SJSA1 (cell line): ENCODE measurements at places on chromosomes 12 and 14. TPM values are rescaled to one million over a fixed set of nuclear protein-coding genes. Genes with fewer than 3 reads are reported as not detected.

DNA sequence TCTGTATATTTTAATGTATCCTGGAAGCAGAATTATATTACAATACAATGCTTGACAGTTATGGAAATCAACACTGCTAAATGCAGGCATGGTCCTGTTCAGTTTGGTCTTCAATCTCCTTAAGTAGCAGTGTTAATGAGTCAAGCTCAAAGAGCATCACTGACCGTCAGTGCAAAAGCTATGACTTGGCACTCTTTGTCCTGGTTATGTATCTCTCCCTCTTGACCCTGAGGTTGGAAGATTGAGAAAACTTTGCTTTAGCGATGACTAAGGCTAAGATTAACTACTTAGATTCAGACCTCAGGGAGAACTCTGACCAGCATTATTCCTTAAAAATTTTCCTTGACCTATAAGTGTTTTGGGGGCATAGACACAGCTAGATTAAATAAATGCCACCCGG is 10.9 kb downstream of the CLEC7A start:
- no peak overlapping the region for H3K4me3 ChIP-seq
- H3K36me3 ChIP-seq, result no peaks in the 10 kb centered on the region
- no peak overlapping the region for H3K27ac ChIP-seq

GRCh38 chr12:61037792-61038191 is 1222.4 kb upstream of the USP15 start:
- no peaks in the 10 kb centered on the region for H3K4me1 ChIP-seq
- no peak overlapping the region for H3K4me3 ChIP-seq
- no peak overlapping the region for H3K27ac ChIP-seq
- no peak for DNase-seq
- H3K27me3 ChIP-seq, result no peaks in the 10 kb centered on the region

The NPAS3 gene
- 0.26 TPM in 1 of 2 replicates, not detected in the other for total RNA-seq

DNA sequence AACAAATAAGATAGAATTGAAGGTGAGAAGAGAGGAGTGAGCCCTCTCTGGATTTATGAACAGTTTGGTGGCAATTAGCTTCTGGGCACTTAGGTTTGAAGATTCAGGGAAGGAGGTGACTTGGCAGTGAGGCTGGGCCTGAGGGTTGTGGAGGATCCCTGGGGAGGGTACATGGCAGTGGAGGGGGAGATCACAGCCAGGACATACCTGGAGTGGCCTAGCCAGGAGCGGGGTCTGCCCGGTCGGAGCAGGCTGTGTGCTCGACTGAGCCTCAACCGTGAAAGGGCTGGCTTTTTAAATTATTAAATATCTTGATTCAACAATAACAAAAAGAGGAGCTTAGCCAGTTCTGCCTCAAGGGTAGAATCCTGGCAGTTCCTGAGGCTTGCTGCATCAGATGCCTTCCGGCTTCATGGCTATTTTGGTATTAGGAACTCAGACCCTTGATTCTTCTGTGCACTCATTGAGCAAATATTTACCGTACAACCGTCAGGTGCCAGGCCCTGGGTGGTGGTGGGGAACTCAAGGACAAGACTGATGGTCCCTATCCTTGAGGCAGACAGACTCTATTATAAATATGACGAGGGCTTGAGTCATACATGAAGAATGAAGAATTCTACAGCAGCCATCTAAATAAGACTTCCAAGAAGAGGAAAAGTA is 73.4 kb downstream of the SPTB start:
- no peaks in the 10 kb centered on the region for H3K27me3 ChIP-seq
- H3K4me1 ChIP-seq, result peaks cover 33% of the 10 kb centered on the region
- DNase-seq, result peak; percentile 94
- H3K4me3 ChIP-seq, result no peak overlapping the region
- peak overlapping the region; percentile 94 for H3K27ac ChIP-seq

The ASIC1 gene
- 0.37 and 0.50 TPM in 2 replicates for total RNA-seq

GRCh38 chr12:131456301-131457027 is 254.4 kb upstream of the SFSWAP start:
- DNase-seq, result no peak
- H3K4me1 ChIP-seq, result no peaks in the 10 kb centered on the region
- H3K36me3 ChIP-seq, result no peaks in the 10 kb centered on the region
- H3K4me3 ChIP-seq, result no peak overlapping the region
- no peaks in the 10 kb centered on the region for H3K27me3 ChIP-seq

DNA sequence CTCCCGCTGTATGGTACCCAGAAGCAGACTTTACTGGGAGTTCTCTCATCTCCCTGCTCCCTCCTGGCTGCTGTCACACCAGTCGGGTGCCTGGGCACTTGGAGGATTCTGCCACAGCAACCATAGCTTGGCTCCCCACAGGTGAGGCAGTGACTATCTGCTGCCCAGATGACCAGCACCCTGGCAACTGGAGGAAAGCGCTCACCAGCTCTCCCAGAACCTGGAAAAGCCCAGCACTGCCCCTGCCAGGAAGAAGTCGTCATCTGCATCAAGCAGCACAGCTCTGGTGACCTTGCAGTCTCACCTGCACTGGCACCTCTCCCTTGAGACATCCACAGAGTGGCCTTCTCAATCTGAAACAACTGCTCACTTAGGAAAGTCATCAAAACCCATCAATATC is 31.9 kb upstream of the TC2N start:
- no peak overlapping the region for H3K27ac ChIP-seq
- no peak overlapping the region for H3K4me3 ChIP-seq
- no peaks in the 10 kb centered on the region for H3K27me3 ChIP-seq
- H3K4me1 ChIP-seq, result no peaks in the 10 kb centered on the region

DNA sequence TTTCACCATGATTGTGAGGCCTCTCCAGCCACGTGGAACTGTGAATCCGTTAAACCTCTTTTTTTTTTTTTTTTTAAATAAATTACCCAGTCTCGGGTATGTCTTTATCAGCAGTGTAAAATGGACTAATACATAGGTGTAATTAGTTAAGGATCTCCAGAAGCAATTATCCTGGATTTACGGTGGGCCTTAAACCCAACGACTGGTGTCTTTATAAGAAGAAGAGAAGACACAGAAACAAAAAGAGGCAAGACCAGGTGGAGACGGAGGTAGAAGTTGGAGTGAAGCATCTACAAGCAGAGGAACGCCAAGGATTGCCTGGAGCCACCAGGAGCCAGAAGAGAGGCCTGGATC is 114.6 kb upstream of the MAP1LC3B2 start:
- no peaks in the 10 kb centered on the region; the same call in 1 of the 2 replicates for H3K4me1 ChIP-seq
- no peak for DNase-seq
- H3K27ac ChIP-seq, result no peak overlapping the region

- no peaks in the 10 kb centered on the region for H3K27me3 ChIP-seq
- H3K27ac ChIP-seq, result no peak overlapping the region; the same call in 1 of the 2 replicates
- H3K36me3 ChIP-seq, result no peaks in the 10 kb centered on the region
- no peak for DNase-seq
Observed at GRCh38 chr12:75900226-75900625, 131.3 kb downstream of the PHLDA1 start.

The DTX1 gene
- not detected in 2 replicates for total RNA-seq

DNA sequence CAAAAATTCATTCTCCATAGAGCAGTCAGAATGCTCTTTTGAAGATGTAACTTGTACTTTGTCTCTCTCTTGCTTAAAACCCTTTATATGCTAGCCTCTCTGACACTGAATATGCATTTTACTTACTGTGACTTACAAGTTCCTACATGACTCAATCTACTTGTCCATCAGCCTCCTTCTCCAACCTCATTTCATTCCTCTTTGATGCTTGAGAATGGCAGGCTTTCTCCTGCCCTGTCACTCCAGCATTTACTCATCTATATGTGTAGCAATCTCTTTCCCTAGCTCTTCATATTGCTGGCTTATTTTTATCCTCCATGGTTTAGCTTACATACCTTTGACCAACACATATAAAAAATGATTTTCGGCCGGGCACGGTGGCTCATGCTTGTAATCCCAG is 561.9 kb downstream of the CCER1 start:
- H3K36me3 ChIP-seq, result no peaks in the 10 kb centered on the region
- no peaks in the 10 kb centered on the region for H3K27me3 ChIP-seq
- H3K4me1 ChIP-seq, result no peaks in the 10 kb centered on the region

The ETV6 gene
- 5.9 and 8.0 TPM in 2 replicates for total RNA-seq

DNA sequence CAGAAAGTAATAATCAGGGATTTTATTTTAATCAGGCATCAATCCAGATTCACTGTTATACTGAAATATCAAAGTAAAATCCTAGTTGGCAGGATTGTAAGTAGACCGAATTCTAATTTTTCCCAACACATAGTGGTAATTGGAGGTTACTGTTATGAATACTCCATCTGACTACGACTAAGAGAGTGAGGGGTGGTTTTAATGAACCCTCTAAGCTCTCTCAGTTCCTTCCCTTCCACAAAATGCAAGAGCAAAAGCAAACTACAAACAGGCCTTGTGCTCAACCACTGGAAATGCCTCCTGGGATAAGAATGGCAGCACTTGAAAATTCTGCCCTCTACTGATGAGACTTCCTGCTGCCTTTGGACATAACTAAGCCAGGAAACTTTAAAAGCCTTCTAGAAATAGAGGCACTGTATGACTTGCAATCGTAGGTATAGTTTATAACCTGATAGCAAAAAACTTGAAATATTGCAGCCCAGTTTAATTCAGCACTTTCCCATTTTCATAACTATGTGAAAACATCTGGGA is 184.8 kb downstream of the SLC16A7 start:
- no peaks in the 10 kb centered on the region for H3K4me1 ChIP-seq

- H3K27ac ChIP-seq, result no peak overlapping the region
- peaks cover 4% of the 10 kb centered on the region; the same call in 1 of the 2 replicates for H3K27me3 ChIP-seq
- no peak for DNase-seq
Observed at GRCh38 chr12:21677622-21678277, 20.1 kb upstream of the LDHB start.

- no peak for DNase-seq
- 0 out of 2 replicates have a peak, but pooled peaks cover 3% of the 10 kb centered on the region for H3K4me1 ChIP-seq
- no peak overlapping the region for H3K4me3 ChIP-seq
- no peak overlapping the region for H3K27ac ChIP-seq
- no peaks in the 10 kb centered on the region for H3K36me3 ChIP-seq
- H3K27me3 ChIP-seq, result 0 out of 2 replicates have a peak, but pooled peaks cover 6% of the 10 kb centered on the region
Observed at GRCh38 chr12:67993143-67993542, 3.9 kb downstream of the IFNG-AS1 start.

GRCh38 chr12:131367983-131368667 is 342.8 kb upstream of the SFSWAP start:
- H3K27ac ChIP-seq, result no peak overlapping the region
- DNase-seq, result peak; percentile 26
- no peaks in the 10 kb centered on the region for H3K36me3 ChIP-seq
- H3K4me3 ChIP-seq, result no peak overlapping the region
- H3K4me1 ChIP-seq, result no peaks in the 10 kb centered on the region

The PRICKLE1 gene
- 3.3 and 8.1 TPM in 2 replicates for total RNA-seq

The ZNF385A gene
- total RNA-seq, result 0.31 and 0.42 TPM in 2 replicates

DNA sequence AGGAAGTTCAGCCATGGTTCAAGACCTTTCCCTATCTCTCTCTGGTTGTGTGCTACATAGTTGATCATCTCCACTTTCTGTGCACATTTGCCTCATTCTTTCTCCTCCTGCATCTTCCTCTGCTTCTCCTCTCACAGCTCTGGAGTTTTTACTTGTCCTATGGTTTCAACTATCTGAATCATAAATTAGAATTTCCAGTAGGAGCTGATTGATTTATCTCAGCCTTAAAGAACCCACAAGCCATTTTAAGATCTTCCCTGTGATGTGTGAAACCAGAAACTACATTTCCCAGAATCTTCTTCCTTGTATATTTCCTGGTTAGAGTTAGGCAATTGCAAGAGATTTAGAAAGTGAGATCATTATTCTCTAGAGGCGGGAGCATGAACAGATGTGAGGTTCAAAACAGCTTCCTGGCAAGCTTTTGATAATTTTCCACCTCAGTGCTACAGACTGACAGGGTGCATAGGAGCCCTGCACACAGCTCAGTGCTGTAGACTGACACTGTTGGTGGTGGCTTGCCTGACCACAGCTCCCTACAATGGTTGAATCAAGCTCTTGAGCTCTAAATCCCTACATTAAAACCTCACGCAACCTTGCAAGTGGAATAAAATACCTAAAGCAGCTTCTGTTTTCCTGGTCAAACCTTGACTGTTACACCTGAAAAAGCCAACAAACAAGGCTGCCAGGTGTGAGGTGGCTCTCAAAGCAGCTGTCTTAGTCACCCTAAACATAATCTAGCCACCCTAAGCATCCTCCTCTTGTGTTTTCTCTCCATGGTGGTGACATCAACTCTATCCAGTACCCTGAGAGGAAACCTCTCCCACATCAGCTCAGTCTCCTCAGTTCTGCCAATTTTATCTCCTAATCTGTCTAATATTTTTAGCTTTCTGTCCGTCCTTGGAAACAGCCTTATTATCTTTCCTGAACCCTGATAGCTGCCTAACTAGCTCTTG is 21.5 kb upstream of the IFNG start:
- H3K4me1 ChIP-seq, result no peaks in the 10 kb centered on the region
- no peak overlapping the region for H3K27ac ChIP-seq
- H3K36me3 ChIP-seq, result no peaks in the 10 kb centered on the region
- no peaks in the 10 kb centered on the region for H3K27me3 ChIP-seq

The SLC8A3 gene
- 4.5 and 5.2 TPM in 2 replicates for total RNA-seq

GRCh38 chr14:47435331-47435965 is 240.0 kb downstream of the MDGA2 start:
- H3K4me1 ChIP-seq, result no peaks in the 10 kb centered on the region
- DNase-seq, result no peak
- H3K36me3 ChIP-seq, result no peaks in the 10 kb centered on the region
- H3K27me3 ChIP-seq, result no peaks in the 10 kb centered on the region

The TDRD9 gene
- 2.2 and 4.1 TPM in 2 replicates for total RNA-seq

DNA sequence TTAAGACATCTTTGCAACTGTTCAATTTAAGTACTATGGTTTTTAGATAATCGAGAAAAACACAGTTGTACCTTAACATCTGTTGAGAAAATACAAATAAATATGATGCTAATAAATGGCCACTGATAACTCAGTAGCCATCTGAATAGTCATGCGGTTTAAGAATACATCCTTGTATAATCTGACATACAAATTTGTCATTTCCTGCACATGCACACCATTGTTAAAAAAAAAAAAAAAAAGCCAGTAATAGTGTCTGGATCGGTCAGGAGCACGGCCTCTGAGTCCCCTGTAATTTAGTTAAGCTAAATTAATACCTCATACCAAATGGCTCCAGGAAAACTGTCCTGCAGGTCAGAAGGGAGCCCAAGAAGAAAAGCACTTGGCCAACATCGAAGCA is 16.8 kb downstream of the RFC5 start:
- peaks cover 17% of the 10 kb centered on the region for H3K4me1 ChIP-seq
- H3K27me3 ChIP-seq, result no peaks in the 10 kb centered on the region
- no peak for DNase-seq
- peaks cover 99% of the 10 kb centered on the region for H3K36me3 ChIP-seq

The TEX52 gene
- not detected in 2 replicates for total RNA-seq

DNA sequence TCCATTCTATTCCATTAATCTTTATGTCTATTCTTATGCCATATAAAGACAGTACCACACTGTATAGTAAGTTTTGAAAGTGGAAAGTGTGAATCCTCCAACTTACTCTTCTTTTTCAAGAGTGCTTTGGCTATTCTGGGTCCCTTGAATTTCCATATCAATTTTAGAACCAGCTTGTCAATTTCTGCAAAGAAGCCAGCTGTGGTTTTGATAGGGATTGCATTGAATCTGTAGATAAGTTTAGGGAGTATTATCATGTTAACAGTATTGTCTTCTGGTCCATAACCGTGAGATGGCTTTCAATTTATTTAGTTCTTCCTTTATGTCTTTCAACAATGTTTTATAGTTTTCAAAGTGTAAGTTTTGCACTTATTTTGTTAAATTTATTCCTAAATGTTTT is 34.2 kb upstream of the GCH1 start:
- H3K27ac ChIP-seq, result no peak overlapping the region
- no peaks in the 10 kb centered on the region for H3K4me1 ChIP-seq
- DNase-seq, result no peak
- peaks cover 6% of the 10 kb centered on the region; the same call in 1 of the 2 replicates for H3K36me3 ChIP-seq
- no peaks in the 10 kb centered on the region for H3K27me3 ChIP-seq
- H3K4me3 ChIP-seq, result no peak overlapping the region
